ENCODE measurements at places on chromosomes 2 and 18.

- no peak for DNase-seq
Measured at GRCh38 chr18:36073676-36074075, 6.3 kb upstream of the RPRD1A start.

DNA sequence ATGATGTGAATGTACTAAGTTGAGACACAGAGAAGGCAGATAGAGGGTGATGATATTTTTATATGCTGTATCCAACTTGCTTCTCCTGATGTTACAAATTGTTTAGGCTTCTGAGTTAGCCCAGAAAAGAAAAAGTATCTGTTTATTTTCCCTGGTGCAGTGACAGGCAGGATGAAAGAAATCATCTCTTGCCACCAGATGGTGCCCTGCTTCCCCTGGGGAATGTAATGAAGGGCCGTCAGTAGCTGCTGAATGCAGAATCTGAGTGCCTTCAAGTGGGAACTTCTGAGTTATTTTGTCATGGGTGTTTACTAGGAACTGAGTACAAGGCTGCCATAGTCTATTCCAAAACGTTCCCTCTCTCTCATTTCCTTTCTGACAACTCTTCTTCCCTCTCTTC, 525.6 kb downstream of the MBD2 start:
- peak; percentile 11 for DNase-seq

GRCh38 chr18:75066936-75067335, 142.0 kb downstream of the PTGR3 start:
- no peak for DNase-seq

DNA sequence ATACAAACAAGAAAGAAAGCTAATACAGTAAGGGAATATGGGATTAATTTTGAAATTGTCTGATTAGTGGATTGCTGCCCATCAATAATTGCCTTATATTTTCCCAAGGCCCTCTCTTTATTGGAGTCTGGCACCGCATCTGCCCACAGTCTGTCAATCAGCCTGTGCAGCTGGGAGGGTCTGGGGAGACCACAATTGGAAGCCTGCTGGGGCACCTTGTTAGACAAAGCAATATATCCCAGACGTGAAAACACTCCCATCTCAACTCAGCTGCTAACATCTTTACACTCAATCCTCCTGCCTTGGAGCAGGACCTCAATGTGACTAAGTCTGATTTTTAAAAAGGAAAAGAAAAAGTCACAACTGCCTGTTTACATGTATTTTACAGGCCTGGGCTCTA, 258.6 kb downstream of the SRBD1 start:
- DNase-seq = no peak

- DNase-seq = no peak
Measured at GRCh38 chr2:232486558-232487384, 863 bp downstream of the ECEL1 start.

DNA sequence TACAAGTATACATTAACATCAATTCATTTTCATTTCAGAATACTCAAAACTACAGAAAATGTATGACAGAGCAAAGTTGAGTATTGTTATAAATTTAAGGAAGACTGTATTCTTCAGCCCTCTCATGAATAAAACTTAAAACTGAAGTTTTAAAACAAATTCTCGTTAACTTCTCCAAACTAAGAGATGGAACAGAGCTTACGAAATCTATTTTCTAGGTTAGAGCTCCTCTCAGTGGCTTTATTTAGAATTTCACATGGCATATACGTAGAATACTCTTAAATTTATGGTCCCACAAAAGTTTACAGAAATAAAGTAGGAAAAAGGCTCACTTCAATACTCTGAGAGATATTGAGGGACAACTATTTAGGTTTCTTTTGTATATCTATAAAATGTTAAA, 612.1 kb downstream of the KCNJ3 start:
- peak; percentile 1 for DNase-seq

DNA sequence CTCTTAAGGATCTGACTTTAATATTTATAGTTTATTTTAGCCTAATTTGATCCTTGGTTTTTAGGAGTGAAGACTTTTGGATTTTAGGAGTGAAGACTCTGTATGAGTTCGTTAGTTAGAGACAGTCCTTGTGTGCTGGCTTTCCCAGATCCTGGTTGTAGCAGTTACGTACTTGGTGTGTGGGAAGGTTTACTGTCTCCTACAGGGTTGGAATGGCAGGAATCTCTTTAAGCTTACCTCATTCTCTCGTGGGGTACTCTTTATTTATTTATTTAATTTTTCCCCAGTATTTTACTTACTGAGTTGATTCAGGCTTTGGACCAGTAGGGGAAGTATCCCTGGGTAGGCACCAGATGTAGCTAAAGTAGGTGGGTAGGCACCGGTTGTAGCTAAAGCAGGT, 1.8 kb upstream of the CXCR2 start:
- DNase-seq = no peak

DNA sequence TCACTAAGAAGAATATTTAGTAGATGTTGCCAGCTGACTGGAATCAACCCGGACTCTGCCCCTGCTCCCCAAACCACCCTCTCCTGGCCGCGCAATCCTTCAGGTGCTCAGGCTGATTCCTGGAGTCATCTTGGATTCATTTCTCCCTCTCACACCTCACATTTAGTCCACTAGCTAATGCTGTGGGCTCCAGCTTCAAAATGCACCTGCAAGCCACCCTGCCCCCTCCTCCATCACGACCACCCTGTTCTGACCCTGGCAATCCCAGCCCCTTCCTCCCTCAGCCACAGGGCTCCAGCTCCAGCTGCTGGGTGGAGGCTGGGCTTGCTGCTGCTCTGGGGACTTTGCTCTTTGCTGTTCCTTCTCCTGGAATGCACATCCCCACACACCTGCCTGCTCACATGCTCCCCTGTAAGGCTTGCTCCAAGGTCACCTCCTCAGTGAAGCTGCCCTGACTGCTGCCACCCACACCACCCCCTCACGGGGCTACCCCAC, 61.3 kb upstream of the SH3RF3 start:
- no peak for DNase-seq

DNA sequence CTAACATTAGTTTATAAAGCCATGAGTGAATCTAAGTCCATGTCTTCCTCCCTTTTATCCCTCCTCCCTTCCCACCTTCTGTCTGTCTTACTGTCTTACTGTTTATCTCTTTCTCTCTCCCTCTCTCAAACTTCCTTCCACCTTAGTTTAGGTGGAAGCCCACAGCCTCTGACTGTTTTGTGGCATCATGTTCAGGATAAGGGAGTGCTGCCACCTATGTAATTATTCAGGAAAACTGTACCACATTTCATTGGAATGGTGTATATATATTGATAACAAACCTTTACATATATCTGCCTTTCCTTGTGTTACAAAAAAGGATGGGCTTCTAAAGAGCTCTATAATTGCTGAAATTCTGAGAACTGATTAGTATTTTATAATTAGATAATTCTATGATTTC, 48.7 kb downstream of the NETO1 start:
- DNase-seq = no peak

DNA sequence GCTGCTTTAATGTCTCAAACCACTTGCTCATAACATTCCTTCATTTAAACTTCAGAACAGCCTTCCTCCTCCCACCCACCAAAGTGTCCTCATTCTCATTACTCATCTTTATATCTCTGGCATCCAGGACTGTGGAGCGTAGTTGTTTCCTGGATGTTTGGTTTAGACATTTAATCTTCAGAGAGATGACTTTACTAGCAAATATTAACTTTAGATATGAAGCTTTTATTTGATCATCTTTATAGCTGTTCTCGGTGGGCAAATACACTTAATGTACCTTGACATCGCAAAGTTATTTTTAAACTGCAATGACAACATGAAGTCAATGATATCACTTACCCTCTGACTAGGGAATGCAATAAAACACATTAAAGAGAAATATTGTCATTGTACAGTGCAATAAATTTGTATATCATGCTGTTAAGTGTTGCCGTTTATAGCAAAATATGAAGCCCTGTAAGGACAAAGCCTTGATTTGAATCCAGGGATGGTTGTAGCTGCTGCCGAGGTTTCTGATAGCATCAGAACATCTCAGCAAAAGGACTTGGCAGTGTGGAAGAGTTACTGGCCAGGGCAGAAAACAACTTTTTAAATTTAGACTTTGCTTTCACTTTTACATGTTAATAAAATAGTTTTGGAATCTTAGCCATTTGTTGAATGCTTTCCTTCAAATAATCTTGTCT, 4.6 kb upstream of the LAMA3 start:
- DNase-seq = no peak

DNA sequence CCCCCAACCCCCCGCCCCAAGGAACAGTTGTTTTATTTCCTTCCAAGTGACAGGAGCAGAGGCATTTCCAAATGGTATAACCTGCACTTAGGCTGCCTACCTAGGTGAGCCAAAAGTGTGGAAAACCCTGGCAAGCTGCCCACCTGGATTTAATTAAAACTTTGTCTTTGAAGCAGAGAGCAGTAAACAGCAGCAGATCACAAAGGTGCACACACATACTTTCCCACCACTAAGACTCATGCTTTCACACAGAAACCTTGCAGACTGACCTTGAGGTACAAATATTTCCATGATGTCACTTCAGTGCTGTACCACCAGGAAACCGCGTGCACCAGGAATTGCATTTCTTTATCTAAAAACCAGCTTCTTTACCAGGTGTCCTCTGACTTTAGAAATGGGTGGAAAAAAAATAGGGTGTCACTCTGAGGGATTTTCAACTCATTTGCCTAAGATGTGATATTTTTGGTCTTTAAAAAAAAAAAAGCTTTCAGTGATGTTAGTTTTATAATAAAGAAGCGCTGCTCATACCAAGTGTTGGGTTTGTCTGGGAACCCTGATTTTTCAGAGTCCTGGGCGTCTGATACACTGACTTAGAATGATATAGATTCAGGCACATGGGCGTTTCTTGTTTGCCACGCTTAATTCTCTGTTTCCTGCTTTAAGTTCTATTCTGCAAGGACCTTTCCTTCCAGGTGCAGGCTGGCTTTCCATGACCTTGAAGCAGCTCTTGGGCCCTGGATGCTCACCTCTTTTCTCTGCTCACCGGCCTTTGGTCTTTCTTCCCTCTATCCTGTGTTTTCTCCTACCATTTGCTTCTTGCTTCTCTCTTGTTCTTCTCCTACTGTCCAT, 70.7 kb upstream of the BCL2L11 start:
- no peak for DNase-seq

DNA sequence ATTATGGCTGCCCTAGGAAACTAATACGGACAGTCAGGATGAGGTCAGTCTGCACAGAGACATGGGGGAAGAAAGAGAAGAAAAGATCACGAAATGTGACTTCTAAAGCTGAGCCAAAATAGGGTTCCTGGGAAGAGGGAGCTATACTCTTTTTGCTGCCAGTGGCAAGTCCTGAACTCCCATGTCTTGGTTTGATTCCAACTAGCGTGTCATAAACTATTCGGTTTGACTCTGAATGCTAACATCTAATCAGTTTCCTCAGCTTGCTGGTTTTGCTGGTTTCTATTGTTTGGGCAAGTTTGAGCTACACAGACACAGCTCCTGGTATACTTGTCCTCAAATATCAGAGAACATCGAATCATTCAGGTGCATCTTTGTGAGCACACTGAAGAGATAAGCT, 80.5 kb upstream of the CYP1B1 start:
- no peak for DNase-seq

- no peak for DNase-seq
Measured at GRCh38 chr2:235658351-235659174, 164.7 kb downstream of the AGAP1 start.

DNA sequence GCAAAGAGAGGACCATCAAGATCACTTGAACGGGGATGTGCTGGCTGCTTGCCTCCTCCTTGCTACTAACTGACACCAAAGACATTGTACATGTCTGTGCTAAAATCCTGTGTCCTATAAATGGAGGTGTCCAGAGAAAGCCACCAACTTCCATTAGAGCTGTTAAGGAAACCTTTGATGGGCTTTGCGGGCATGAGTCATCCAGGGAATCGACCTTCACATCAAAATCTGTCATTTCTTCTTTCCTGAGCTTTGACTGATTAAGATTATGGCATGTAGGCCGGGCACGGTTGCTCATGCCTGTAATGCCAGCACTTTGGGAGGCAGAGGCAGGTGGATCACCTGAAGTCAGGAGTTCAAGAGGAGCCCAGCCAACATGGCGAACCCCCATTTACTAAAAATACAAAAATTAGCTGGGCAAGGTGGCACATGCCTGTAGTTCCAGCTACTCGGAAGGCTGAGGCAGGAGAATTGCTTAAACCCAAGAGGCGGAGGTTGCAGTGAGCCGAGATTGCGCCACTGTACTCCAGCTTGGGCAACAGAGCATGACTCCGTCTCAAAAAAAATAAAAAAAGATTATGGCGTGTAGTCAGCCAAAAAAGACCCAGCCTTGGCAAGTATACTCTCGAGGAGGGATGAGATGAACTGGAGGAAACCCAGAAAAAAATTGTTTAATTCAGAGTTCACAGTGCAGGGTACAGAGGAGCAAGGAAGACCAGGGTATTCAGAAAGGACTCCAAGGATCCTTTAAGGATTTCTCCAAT, 115.8 kb downstream of the CABLES1 start:
- no peak for DNase-seq

DNA sequence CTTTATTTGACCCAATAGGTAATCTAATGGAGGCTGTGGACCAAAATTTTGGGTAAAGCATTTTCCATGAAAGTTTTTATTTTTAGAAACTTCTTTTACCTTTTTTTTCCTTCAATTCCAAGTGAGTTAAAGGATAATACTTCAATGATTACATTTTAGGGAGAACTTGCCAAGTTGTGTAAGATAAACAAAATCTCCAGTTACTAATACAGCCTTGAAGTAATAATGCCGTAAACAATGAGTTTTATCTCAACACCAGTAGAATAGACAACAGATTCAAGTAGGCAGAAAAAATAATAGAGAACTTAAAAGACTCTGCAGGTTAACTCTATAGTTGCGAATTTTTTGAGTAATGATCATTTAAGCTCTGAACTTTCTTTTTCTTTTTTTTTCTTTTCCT, 807.4 kb downstream of the CNTNAP5 start:
- DNase-seq = no peak

GRCh38 chr2:105789745-105790460, 45.2 kb downstream of the NCK2 start:
- no peak for DNase-seq

DNA sequence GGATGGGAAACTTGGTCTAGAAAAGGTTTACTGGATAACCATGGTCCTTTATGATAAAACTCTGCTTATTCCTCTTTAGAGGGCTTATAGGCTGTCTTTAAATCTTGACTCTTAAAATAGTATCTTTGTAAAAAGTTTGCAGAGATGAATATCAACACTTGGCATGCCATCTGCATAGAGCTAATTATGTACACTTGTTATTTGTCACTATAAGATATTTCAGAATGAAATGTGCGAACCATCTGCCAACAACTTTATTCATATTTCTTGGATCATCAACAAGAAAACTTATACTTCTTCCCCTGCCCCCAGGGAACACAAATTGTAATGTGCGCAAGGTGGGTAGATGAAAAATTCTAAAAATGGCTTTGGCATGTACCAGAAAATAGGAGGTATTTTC, 653.0 kb upstream of the CHAC2 start:
- no peak for DNase-seq

GRCh38 chr18:42245137-42245536, 290.1 kb downstream of the PIK3C3 start:
- DNase-seq = no peak

DNA sequence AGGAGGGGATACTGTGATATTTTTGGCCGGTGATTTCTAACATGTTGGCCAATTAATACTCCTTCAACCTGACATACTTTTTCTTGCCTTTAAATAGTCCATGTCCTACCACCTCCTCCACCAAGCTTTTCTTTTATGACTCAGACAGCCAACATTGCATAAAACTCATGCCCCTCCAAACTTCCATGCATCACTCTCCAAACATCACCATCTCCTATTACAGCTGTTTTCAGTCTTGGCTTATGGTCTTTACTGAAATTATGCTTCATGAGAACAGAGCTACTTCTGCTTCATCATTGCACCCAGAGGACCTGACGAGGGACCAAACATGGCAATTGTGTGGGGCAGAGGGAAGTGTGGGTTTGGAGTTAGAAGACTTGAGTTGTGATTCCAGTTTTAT, 305.4 kb downstream of the LPIN1 start:
- no peak for DNase-seq

All from left renal pelvis (tissue), 4 donors.